Stimulated activated CD4-positive, alpha-beta T cell treated with anti-CD3 and anti-CD28 coated beads, Interleukin-12 subunit alpha, Interleukin-12 subunit beta, amount 100 ng/mL, for 48 hours (primary cell): ENCODE measurements at places on chromosomes 2 and 18.

DNA sequence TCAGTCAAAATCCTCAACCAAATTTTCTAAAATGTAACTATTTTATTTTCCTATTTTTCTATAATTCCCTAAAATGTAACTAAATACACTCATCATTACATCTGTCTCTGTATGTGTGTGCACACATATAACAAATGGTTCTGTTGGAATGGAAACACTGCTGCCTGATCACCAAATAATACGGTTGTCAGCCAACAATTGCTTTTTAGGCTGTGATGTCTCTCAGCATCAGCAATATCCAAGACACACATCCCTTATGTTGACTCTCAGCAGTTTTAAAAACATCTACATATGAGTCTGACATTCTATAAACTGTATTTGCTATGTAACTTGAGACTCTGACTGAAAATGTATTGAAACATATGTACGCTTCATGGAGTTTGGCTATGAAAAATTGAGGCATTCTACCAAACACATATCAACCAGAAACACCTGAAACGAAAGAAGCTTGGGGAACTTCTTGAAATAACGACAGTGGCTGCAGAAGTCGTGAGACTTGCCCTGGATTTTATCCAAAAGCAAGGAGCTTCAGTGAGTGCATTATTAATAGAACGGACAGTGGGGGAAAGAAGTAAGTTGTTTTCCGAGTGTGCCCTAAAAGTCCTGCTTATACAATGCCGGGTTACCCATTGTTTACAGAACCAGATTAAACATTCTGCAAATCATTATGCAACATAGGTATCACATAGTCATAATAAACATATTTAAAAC is 110.2 kb upstream of the ITGB6 start:
- no peak for DNase-seq

- peak; percentile 49 for DNase-seq
These were observed 30.3 kb downstream of the MAIP1 start for GRCh38 chr2:199985625-199986207.

GRCh38 chr2:221399183-221399582 is 172.9 kb downstream of the EPHA4 start:
- no peak for DNase-seq

DNA sequence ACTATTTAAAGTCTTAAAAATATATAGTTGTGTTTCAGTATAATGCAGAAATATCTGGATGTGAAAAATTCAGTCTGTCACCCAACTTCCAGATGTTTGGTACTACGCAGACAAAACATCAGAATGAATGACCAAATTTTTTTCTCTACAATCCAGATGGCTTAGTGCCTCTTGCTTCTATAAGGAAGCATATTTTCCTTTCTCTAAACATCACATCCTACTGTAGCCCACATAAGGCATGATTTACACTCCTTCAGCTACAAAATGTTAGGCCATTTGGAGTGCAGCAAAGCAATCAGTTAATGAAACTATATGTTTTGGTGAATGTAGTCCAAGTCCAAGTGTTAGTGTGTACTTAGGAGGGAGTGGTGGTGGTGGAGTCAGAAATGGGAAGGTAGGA is 162.9 kb upstream of the SIX2 start:
- no peak for DNase-seq

DNA sequence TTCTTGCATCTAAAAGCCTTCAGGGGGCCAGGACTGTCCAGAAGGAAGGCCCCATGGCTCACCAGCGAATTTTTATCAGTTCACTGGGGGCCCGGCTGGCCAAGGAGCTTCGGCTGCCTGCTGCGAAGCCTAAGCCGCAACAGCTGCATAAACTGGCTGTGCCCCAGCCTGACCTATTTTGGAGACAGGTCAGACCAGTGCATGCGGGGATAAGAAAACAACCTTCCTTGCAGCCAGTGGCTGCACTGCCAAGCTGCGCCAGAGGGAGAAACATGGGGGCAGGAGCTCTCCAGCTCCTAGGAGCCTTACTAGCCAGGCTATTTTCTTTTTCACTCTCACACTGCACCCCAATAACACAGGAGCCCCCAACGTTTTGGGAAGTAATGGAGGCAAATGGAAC is 15.2 kb downstream of the PAX3 start:
- DNase-seq, result no peak

- no peak for DNase-seq
These were observed 26.3 kb downstream of the RHOB start for GRCh38 chr2:20473128-20473527.

DNA sequence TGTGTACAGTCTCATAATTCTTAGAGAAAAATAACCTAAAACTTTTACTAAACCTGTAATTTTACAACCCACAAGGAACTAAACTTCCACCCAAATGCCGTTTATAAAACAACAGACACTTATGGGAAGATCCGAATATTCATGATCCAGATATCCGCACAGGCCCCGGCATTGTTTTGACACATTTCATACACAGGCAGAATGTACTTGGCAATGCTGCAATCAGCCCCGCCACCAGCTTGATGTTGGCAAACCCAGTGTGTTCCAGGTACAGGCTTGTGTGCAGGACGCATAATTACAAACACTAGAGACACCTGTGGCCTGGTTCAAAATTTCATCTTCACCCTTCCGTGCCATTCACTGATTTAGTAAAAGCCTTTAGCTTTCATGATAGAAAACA is 393.0 kb upstream of the SALL3 start:
- DNase-seq, result no peak

DNA sequence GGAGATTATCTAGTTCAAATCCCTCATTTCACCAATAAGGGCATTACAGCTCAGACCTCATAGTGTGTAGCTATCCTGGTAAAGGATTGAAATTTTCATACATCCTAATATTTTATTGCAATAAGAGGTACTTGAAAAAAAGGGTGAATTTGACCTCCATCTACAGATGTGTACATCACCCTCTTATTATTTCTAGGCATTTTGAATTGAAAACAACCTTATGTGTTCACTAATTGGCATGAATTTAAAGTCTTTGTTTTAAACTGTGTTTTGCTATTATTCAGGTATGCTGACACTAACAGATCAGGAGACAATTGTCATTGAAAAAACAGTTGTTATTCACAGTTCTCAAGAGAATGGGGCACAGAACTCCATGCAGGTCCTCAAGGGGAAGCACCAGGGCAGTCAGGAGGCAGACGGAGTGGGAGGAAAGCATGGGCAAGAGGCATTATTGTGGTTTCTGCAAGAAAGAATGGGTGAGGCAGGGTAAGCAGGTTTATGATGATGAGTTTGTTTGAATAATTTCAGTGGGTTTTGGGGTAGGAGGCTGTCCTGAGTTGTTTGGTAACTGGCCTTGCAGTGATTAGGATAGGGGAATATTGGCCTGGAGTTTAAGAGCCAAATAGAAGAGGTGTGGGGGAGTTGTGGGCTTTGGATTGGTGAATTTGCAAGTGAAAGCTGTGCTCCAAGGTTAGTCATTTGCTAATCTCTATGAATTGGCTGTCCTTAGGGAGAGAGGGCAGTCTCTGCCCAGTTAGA is 194.6 kb downstream of the GPD2 start:
- no peak for DNase-seq

DNA sequence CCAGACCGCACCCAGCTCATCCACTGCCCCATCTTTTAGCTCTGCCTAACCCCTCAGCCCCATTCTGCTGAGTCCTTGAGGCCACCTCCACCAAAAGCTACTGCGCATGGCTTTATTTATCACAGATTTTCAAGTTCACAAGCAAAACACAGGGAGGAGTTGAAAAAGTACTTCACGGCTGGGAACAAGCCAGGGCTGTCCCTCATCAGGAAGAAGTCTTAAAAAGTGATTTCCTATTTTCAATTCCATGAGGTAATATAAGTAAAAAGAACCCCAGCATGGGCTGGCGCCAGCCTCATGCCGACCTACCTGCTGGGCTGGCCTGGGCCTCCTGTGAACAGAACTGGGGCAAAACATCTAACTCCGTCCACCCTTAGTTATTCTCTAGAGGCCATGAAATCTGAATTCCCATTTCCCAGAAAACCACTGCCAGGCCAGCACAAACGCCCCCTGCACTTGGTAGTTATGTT is 69.0 kb downstream of the POLR1A start:
- DNase-seq, result no peak

DNA sequence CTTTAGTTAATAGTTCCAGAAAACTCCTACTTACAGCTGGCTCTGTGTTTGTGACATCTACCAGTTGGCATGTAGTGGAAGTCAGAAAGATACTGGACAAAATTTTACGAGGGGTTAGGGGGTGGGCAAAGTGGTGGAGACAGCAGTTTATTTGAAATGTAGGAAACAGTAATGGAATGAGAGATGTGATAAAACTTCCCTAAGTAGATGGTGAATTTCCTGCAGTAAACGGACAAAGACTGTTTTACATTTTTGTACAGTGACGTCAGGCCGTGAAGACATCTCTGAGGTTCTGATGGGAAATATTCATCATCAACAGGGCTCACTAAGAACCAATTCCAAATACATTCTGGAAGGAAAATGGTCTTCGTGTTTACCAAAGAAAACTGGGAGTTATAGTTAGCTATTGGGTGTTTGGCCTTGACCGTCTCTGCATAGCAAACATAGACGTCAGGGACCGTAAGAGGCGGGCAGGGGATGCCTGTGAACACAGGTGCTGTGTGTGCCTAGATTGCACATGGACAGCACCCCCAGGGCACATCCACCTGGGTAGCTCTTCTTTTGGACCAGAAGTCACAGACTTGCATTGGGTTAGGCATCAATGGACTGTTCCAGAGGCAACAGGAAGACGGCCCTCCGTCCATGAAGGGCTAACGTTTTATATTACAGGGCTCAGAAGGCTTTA is 131.5 kb downstream of the ZNF516 start:
- no peak for DNase-seq

- DNase-seq, result no peak
These were observed 98.7 kb downstream of the COL6A3 start for GRCh38 chr2:237315170-237315828.

- DNase-seq, result no peak
These were observed 52.9 kb downstream of the REV1 start for GRCh38 chr2:99436874-99437273.

DNA sequence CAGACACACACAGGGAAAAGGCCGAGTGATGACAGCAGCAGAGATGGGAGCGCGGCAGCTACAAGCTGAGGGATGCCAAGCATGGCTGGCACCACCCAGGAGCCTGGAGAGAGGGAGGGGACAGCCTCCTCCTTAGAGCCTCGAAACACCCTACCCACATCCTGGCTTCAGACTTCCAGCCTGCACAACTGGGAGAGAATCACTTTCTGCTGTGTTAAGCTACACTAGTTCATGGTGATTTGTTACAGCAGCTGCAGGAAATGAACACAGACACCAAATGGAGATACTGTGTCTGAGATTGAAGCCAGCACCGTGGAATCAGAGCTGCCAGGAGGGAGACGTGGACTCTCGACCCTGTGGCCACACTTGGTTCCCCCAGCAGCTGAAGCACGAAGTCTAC is 27.5 kb upstream of the FOSL2 start:
- DNase-seq, result no peak

GRCh38 chr2:3718679-3719078 is 15.3 kb downstream of the DCDC2C start:
- DNase-seq, result no peak
